ENCODE measurements at places on chromosomes 2 and 18.

DNA sequence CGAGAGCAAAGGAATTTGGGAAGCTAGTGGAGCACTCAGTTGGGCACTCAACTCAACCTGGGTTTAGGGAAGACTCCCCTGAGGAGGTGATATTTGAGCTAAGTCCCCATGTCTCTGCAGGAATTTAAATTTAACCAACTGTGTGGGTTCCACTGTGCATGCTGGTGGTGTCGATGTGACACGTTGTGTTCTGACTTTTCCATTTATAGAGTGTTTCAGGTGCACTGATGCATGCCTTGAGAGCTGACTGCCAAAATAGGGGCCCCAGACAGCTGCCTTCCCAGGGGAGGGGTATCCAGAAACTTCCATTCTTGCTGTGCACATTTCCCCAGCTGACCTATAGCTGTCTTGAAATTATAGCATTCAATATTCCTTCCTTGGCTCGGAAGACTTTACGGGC, 63.7 kb upstream of the BCL2L11 start:
- DNase-seq: no peak

DNA sequence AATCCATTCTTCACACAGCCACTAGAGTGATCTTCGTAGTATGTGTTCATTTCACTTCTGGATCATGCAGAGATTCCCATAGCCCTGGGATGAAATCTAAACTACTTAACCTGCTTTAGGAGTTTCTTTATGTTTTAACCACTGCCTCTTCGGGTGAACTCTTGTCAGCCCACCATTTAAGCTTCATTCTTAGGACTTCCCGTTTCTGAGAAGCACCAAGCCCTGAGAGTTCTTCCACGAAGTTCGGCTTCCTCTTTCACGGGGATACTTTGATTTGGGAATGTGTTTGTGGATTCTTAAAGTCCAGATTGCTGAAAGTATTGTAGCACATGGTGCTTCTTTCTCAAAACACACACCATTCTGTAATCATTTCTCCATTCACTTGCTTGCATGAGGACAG, 205.0 kb downstream of the UBE2E3 start:
- no peak for DNase-seq

GRCh38 chr2:214695789-214696188, 113.7 kb downstream of the BARD1 start:
- no peak for DNase-seq

DNA sequence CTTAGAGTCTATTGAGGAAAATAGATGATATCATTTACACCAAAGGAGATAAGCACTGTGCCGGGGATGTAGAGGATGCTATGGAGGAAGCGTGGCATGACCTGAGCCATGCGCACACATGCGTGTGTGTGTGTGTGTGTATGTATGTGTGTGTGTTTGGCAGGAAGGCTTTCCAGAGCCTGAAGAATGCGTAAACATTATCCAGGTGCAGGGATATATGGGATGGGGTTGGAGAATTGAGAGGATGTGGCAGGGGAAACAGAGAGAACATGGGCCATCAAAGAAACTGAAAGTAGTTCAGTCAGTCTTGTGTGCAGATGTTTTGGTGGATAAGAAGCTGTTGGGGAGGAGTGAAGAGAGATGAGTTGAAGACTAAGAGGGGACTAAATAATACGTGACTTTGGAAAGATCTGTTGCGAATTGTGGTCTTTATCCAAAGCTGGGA, 9.3 kb upstream of the STAT1 start:
- DNase-seq: no peak

DNA sequence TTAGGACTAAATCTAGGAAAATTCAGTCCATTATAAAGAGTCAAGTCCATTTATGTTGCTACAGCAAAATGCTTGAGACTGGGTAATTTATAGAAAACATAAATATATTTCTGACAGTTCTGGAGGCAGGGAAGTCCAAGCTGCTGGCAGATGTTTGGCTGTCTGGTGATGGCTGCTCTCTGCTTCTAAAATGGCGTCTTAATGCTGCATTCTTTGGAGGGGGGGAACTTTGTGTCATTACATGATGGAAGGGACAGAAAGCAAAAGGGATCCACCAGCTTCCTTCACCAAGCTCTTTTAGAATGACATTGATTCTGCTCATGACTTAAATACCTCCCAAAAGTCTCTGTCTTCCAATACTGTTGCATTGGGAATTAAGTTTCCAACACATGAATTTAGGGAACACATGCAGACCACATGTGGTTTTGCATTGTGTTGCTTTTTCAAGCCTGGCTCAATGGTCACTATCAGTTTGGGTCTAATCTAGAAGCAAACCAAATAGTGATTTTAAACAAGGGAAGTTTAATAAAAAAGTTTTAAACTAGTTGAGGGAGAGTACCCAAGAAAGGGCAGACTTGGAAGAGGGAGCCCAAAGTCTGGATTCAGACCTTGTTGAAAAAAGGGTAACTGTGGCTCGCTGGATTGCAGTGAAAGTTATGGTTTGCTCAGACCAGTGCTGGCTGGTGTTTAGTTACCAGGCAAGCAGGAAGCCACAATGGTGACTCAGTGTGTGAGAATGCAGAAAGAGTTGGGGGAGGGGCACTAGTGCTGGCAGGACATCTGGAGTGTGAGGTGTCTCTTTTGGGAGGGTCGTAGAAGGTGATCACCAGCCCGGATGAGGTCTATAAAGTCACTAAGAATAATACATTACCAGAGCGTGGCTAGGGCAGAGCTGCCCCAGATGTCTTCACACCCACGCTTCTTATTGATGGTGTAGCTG, 30.8 kb downstream of the C18orf54 start:
- DNase-seq: no peak

- no peak for DNase-seq
Measured at GRCh38 chr18:23538001-23538400, 34.7 kb downstream of the RMC1 start.

DNA sequence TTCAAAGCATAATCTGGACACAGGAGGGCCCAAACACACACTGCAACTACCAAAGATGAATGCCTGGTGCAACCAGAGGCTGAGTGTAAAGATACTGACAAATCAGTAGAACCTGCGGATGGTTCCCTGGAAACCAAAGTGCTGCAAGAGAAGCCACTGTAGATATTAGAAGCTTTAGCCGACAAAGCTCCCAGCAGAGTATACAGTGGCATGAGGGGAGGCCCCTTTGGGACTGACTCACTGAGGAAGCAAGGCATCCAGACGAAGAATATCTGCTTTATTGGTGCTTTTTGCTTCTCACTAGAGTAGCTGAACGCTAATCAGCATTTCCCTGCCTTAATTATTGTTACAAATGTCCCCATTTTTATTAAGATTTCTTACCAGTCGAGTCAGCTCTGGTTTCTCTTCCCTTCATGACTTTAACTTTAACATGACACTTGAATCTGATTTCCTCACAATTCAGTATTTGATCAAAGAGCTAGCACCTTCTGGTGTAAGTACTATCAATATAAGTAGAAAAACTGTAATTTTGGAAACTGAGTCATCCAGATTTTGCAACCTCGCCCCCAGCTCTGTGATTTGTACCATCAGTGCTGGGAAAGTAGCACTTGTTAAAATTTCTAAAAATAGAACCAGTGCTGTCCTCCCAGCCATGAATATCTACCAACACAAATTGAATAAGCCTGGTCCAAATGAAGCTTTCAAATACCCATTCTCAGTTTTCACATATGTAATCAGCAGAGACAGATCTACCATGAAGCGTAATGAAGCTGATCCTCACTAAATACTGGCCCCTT, 34.2 kb downstream of the FIGN start:
- no peak for DNase-seq

DNA sequence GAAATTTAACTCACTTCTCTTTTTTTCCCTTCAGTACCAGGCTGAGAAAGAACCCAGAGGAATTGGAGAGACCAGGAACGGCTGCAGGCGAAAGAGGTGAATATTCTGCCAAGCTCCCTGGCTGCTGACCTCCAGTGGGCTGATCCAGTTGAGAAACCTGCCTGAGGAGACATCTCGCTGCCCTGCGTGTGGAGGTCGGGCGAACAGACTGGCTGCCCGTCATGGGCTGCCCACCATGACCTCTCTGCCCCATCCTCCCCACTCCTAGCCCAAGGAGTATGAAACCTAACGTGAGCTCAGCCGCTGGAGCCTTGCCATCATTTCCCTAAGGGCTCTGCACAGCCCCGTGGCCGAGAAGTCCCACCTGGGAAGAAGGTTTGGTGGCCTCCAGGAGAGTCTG, 148.8 kb upstream of the SALL3 start:
- no peak for DNase-seq

DNA sequence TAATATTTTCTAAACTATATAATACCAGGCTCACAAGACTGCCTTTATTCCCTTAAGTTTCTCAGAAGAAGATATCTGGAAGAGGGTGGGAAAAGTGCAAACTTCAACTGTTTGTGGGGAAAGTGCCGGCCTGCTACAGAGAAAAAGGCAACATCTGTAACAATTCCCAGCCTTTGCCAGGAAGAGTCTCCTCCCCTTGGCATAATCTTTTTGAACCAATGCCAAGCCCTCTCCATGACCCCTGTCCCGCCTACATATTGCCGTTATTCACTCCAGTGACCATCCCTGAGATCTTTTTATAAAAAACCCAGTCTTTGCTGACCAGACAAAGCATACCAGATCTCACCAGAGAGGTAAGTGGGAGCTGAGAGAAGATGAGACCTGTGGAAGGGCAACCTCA, at the start of gene REG3G:
Gene REG3G (plus strand): TSS at position 282 of the 400 bp plus-strand sequence. CDS start 392 bp downstream, outside the sequence.
- no peak for DNase-seq

DNA sequence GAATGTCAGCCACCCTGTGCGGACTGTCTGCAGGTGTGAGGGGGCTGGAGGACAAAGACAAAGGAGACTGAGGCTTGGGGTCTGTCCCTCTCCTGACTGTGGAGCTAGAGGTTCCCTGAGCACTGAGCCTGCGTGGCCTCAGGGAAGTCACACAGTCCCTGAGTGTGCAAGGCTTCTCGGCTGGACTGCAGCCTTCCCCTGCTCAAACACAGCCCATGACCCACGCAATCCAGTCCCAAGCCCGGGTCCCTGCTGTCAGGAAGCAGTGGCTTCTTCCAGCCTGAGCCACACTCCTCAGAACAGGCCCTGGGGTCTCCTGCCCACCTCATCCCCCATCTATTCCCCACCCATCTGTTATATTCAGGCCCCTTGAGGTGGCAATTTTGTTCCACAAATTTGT, 2.7 kb downstream of the ASTL start:
- DNase-seq: no peak

GRCh38 chr18:70469916-70470315, 181.1 kb downstream of the SOCS6 start:
- DNase-seq: no peak

DNA sequence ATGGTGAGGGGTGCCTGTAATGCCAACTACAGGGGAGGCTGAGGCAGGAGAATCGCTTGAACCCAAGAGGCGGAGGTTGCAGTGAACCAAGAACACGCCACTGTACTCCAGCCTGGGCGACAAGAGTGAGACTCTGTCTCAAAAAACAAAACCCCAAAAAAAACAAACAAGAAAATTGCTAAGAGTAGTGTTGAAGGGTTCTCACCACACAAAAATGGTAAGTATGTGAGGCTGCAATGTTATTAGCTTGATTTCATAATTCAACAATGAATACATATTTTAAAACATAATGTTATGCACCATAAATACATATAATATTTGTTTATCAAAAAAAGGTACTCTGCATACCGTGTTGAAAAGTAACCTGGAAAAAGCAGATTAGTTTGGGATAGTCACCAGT, 45.8 kb downstream of the PSMG2 start:
- no peak for DNase-seq

DNA sequence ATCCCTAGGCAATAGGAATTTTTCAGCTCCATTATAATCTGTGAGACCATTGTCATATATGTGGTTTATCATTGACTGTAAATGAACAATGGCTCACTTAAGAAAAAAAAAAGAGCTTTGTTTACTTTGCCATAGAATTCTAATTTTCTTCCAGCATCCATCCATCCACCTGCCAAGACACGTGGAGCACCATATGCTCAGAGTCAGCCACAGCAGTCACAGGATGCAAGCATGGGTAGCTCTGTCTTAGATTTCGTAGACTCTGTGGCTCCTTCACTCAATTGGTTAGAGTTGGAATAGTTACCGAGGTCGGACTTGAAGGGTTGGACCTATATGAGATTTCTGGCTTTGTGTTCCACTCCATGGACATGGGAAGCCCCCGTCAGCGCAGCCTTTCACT, 75.6 kb downstream of the COA5 start:
- no peak for DNase-seq

- no peak for DNase-seq
Measured at GRCh38 chr2:175837046-175837445, 165.0 kb downstream of the LNPK start.

All from retina (tissue), 1 donor.